CD4-positive, alpha-beta T cell treated with Interferon alpha-2 for 1 hour (primary cell): ENCODE measurements at places on chromosomes 1 and 21.

- DNase-seq = no peak
Measured at GRCh38 chr1:212305342-212305741, 20.1 kb downstream of the PPP2R5A start.

DNA sequence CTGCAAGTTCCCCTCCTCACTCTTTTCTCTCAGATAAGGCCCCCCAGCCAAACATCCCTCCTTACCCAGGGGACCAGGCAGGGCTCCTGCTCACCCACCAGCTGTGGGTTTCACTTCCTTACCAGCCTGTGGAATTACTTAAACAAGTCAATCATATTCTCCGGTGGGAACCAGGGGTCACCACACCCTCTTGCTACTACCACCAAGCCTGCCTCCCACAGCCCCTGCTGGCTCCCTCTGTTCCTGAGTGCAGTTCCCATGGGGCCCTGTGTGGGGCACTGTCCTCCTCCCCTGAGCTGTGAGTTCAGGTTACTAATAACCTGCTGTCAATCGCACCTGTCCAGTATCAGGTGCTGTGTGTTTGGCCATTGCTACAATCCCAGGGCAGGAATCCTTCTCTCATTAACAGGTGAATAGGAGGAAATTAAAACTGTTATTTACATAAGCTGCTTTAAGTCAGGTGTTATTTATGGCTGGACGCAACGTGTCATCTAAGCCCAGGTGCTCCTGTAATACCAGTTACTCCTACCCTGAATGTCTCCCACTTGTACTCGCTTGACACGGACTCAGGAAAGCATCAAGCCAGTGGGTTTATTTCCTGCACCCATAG, 53.1 kb upstream of the LBR start:
- peak; percentile 51 for DNase-seq

DNA sequence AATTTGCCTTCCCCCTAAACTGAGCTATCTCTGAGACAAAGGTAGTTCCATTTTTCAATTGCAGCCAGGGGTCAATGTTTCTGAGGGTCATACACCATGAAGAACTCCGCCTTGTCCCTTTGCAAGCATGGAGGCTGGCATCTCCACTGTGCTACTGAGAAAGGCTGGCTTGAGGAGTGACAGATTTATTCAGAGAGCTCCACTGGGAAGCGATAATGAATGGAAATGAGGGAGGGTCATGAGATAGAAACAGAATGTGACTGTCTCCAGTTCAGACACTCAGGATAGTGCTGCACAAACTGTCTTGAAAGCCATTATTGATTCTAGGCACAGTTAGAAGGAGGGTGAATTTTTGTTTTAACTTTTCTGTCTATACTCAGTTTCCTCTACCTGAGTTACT, 197.5 kb downstream of the ZNF326 start:
- no peak for DNase-seq

DNA sequence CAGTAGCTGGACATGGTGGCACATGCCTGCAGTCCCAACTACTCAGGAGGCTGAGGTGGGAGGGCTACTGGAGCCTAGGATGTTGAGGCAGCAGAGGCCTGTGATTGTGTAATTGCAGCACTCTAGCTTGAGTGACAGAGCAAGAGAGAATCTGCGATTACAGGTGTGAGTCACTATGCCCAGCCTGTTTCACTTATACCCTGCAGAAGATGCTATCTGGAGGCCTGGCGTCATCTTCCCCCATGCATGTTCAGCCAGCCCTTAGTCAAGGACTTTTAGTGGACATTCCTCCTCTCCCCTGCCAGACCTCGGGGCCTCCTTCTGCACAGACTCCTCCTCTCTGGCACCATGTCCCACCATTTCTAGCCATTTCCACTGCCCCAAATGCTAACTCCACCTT, 36.3 kb upstream of the RCC2 start:
- DNase-seq = no peak

GRCh38 chr1:6059866-6060265, 14.2 kb downstream of the KCNAB2 start:
- DNase-seq = no peak

GRCh38 chr1:219283541-219283940, 109.9 kb downstream of the LYPLAL1 start:
- no peak for DNase-seq

GRCh38 chr1:172401477-172401876, 19.0 kb upstream of the C1orf105 start:
- DNase-seq = no peak
